ENCODE measurements at places on chromosomes 3 and 15.

GRCh38 chr3:79351699-79352098 lies 416.1 kb downstream of the ROBO1 start:
- no peak for DNase-seq

- no peak for DNase-seq
Observed at GRCh38 chr15:65328506-65329287, 24.2 kb downstream of the RNU5B-1 start.

DNA sequence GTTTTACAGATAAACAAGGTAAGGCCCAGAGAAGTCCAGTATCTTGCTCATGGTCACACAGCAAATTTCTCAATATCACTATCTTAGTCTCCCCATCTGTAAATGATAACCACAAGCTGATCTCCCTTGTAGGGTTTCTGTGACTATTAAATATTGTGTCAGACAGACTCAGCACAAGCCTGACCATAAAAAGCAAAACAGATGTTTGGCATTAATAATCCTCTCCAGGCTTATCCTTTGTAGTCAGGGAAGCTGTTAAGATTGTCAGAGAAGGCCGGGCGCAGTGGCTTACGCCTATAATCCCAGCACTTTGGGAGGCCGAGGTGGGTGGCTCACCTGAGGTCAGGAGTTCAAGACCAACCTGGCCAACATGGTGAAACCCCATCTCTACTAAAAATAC lies 173.2 kb upstream of the PRICKLE2 start:
- no peak for DNase-seq

DNA sequence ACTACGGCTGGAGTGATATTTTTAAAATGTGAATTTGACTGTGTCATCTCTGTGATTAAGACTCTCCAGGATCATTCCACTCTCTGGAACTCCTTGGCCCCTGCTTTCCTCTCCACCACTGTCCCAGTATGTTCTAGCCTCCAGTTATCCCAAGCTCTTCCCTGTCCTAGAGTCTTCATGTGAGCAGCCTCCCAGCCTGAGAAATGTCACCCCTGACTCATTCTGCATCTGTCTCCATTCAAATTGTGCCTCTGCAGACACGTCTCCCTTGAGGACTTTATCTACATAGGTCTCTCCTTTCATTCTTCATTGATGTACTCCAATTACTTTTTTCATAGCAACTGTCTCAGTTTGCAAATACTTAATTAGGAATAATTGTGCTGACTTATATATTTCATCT lies 317.7 kb upstream of the ADAMTS9 start:
- no peak for DNase-seq

DNA sequence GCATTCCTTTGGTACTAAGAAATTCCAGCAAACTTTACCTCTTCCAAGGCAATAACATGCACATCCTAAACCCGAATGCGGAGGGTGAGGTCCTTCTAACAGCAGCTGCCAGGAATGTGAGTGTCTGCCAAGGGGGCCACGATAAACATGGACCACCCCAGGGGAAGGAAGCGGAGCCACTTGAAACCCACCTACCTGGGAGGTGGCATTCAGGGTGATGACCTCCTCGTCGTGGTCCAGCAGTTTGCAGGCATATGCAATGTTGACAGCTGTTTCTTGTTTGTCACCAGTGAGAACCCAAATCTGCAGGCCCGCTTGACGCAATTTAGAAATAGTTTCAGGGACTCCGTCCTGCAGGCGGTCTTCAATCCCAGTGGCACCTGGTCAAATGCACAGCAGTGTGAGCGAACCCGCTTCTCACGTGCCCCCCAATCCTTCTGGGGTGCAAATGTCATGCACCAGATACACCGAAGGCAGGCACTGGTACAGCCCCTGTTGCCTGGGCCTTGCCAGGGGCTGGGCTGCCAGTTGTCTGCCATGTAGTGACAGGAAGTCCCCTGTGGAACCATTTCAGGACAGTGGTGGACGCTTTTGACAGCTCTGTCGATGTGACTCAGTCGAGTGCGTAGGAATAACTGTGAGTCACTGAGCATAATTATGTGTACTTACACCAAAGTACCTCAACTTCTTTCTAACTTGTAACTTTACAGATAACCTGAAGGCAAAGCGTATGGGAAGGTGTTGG lies 161.2 kb downstream of the ATP10A start:
- no peak for DNase-seq

Data from femur (tissue), 1 donor.